H9 (cell line): ENCODE measurements at places on chromosomes 3 and 15. TPM values are rescaled to one million over a fixed set of nuclear protein-coding genes. Genes with fewer than 3 reads are reported as not detected.
A peak's percentile ranks its signal among the peaks of the same experiment; 100 is the strongest.

The APEH gene
- total RNA-seq, result 215 and 220 TPM in 2 replicates

The GPD1L gene
- total RNA-seq, result 3.7 and 4.0 TPM in 2 replicates

The PRSS50 gene
- 0.24 and 0.59 TPM in 2 replicates for total RNA-seq

The PDZRN3 gene
- 5.5 and 5.9 TPM in 2 replicates for total RNA-seq

The MORC1 gene
- total RNA-seq, result not detected in 2 replicates

DNA sequence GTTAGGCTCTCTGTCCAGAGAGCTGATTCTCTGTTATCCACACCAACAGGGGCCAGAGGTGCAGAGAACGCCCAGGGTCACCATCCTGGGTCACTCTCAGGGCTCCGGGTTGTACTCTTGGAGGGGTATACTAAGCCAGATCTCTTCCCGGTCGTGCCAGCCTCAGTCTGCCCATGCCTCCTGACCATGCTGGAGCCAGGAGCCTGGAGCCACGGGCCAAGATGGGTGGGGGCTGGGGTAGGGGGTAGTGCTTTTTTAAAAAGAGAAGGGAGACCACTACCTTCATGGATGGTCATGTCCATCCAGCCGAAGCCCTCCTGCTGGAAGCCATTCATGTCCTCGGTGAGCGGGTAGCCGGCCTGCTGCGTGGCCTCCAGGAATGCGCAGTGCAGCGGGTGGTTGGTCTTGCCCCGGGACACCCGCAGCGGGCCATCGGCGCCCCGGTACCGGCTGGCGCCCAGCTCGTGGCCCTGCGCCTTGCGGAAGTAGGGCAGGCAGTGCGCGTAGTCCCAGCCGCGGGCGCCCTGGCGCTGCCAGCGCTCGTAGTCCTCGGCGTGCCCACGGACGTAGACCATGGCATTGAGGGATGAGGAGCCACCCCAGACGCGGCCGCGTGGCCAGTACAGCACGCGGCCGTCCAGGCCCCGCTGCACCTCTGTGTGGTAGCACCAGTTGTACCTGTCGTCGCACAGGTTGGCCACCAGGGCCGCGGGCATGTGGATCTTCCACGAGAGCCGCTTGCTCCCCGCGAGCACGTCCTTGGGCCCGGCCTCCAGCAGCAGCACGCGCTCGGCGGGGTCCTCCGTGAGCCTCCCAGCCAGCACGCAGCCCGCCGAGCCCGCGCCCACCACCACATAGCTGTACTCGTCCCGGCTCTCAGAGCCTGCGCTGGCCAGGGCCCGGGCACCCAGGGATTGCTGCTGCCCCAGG lies 22.9 kb downstream of the CHDH start:
- H3K27ac ChIP-seq, result no peak overlapping the region
- H3K4me3 ChIP-seq, result no peak overlapping the region
- peak; percentile 76 for DNase-seq
- H3K36me3 ChIP-seq, result no peaks in the 10 kb centered on the region; the same call in 1 of the 3 replicates

GRCh38 chr3:61650276-61650675 lies 88.9 kb downstream of the PTPRG start:
- H3K36me3 ChIP-seq, result peaks cover 23% of the 10 kb centered on the region; the same call in 2 of the 3 replicates
- H3K27ac ChIP-seq, result no peak overlapping the region
- no peak overlapping the region for H3K4me3 ChIP-seq
- DNase-seq, result no peak
- peaks cover 6% of the 10 kb centered on the region; the same call in 1 of the 2 replicates for H3K4me1 ChIP-seq
- no peaks in the 10 kb centered on the region for H3K27me3 ChIP-seq

DNA sequence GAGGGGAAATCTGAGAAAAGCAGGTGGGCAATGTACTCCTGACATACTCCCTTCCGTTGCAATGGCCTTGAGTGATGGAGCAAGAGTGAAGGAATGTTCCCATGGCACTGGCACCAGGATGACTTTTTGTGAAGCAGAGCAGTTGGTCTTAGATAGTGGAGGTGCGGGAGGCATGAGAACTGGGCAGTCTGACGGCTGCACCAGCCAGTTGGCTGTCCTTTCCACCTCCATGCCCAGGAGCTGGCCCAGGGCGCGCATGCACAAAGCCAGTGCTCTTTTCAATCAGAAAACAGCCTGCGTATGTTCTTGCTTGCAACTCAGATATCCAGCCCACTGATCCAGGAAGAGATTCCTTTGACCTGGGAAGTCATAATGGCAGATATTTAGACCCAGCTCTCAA lies 136.8 kb downstream of the PGPEP1L start:
- DNase-seq, result no peak
- H3K27me3 ChIP-seq, result no peaks in the 10 kb centered on the region
- H3K27ac ChIP-seq, result no peak overlapping the region
- H3K4me1 ChIP-seq, result peaks cover 6% of the 10 kb centered on the region; the same call in 1 of the 2 replicates
- H3K36me3 ChIP-seq, result peaks cover 1% of the 10 kb centered on the region; the same call in 2 of the 3 replicates
